ENCODE measurements at places on chromosomes 16 and 17. TPM values are rescaled to one million over a fixed set of nuclear protein-coding genes. Genes with fewer than 3 reads are reported as not detected.

DNA sequence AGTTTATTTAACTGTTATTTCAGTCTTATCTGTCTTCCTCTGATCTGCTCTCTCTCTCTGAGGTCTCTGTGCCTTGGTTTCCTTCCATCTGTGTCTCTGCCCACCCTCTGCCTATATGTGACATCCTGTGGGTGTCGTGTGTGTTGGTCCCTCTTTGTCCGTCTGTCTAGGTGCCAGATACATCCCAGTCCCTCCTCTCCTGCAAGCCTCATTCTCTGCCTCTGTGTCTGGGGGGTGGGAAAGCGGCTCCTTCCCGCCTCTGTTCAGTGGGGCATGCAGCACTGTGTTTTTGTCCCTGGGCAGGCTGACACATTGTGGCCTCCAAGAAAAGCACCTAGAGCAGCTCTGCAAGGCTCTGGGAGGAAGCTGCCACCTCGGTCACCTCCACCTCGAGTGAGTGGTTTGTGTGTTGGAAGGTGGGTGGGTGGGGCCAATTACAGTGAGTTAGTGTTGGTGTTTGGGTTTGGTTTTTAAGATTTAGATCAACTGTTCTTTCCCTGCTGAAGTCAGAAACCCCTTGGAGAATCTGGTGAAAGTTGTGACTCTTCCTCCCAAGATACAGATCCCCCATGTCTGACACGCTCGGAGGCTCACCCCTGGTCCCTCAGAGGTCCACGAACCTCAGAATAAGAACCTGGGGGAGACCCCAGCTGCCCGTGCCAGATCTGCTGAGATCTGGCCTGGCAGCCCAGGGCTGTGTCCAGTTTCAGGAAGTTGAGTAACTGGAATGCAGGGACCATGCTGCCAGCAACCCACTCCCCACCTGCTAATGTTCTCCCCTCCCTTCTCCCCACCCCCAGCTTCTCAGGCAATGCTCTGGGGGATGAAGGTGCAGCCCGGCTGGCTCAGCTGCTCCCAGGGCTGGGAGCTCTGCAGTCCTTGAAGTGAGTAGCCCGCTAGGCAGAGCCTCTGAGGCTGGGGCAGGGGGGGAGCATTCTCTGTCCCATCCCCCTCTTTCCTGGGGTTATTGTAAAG is 50.9 kb upstream of the CPNE2 start:
- DNase-seq, result no peak

- no peak for DNase-seq
These were observed 118.8 kb downstream of the AXIN2 start for GRCh38 chr17:65442691-65443090.

GRCh38 chr17:79539944-79540705 is 70.7 kb downstream of the RBFOX3 start:
- DNase-seq, result no peak

GRCh38 chr17:29791336-29792080 is 138.5 kb downstream of the SSH2 start:
- DNase-seq, result no peak

DNA sequence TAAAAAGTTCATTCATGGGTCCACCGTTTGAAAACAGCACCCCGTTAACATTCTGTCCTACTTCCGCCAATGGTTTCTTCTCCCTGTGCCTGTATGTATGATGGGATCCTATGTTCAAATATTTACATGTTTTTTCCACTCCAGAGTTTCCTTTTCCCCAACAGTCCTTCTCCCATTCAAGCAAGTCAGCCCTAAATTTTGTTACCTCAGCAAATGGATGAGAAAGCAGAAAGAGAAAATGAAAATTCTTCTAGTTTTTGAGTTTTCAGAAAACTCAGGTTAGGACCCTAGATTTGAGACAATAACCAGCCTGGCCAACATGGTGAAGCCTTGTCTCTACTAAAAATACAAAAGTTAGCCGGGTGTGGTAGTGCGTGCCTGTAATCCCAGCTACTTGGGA is 3.5 kb upstream of the ERN2 start:
- no peak for DNase-seq

DNA sequence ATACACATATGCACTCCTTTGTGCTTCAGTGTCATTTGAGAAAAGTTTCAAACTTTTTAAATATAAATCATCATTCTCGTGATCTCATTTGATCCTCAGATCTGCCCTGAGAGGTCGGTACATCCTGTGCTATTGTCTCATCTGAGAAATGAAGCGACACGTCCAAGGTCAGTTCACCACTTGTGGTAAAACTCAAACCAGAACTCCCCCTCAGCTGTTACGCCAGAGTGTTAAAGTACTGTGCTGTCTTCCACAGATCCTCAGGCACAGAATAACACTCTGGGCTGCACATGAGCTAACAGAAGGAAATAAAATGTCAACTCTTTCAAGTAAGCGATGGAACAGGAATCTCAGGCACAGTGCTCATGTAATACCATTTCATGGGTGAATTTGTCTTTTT is 31.4 kb downstream of the ANKFN1 start:
- DNase-seq, result no peak

DNA sequence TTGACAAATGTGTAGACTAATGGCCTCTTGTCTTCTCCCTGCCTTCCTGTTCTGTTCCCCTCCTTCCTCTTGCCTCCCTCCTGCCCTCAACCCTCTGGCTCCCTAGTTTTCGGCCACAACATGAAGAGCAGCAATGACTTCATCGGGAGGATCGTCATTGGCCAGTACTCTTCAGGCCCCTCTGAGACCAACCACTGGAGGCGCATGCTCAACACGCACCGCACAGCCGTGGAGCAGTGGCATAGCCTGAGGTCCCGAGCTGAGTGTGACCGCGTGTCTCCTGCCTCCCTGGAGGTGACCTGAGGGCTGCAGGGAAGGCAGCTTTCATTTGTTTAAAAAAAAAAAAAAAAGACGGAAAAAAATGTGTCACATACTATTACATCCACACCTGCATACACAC is 18.8 kb upstream of the CLEC19A start:
- no peak for DNase-seq

DNA sequence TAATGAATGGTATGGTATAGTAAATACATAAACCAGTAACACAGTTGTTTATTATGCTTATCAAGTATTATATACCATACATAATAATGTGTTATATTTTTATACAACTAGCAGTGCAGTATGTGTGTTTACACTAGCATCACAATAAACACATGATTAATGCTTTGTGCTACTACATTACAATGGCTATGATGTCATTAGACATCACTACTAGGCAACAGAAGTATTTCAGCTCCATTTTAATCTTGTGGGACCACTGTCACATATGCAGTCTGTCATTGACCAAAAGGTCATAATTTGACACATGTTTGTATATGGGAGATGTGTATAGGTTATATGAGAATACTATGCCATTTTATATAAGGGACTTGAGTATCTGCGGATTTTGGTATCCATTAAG is 32.7 kb downstream of the TRIM37 start:
- DNase-seq, result no peak

DNA sequence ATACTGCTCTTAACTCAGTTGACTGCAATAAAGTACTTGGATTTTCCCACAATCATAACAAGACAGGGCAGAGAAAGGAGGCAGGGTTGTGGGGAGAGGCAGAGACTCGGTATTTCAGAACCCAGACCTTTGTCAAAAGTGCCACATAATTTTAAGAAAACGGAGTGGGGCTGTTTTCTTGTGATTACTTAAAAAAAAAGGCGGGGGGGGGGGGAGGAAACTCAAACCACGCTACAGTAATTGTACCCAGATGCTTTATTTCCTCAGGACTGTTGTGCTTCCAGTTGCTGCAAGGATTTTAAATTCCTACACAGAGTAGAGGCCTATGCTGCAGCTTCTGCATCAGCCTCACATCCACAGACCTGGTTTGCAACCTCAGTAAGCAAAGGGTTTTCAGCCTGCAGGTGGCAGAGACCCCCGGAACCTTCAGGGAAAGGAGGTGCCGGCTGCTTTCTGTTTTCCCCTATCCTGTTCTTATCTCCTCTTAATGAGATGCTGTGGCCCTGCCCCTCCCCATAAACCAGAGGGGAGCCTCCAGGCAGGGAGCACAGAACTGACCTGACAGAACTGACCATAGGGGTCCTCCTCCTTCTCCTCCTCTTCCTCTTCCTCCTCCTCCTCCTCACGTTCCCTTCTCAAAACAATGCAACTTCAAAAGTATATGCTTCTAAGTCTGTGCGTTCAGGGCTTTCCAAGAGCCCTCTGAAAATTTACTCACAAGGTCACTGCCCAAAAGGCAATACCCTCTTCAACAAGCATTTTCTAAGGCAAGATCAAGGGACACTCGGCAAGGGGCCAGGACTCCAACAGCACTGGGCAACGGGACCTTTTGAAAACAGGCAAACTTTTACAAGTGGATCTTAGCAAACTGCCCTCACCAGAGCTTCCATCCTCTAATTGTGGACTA is 7.5 kb downstream of the AXIN2 start:
- DNase-seq, result no peak

GRCh38 chr16:17306745-17307144 is 164.0 kb downstream of the XYLT1 start:
- no peak for DNase-seq

- no peak for DNase-seq
These were observed 94.6 kb downstream of the CCDC182 start for GRCh38 chr17:57650548-57650947.

GRCh38 chr16:86395477-86395876 is 114.8 kb upstream of the FOXF1 start:
- no peak for DNase-seq

DNA sequence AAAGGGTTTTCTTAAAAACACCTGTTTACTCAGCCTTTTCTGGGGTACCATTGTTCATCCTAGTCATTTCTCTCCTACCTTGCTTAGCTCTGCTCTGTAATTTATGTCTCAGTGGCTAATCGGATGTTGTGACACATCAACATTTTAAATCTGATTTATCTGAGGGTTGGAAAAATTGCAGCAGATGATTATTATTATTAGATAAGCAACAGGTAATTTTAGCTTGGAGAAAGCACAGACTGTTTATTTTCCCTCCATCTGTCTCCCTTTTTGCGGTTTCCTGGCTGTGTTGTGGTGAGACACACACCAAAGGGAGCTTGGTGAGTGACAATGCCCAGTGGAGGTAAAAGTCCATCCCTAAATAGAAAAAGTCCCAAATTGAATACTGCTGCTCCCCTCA is 389.9 kb downstream of the UTP18 start:
- DNase-seq, result no peak

DNA sequence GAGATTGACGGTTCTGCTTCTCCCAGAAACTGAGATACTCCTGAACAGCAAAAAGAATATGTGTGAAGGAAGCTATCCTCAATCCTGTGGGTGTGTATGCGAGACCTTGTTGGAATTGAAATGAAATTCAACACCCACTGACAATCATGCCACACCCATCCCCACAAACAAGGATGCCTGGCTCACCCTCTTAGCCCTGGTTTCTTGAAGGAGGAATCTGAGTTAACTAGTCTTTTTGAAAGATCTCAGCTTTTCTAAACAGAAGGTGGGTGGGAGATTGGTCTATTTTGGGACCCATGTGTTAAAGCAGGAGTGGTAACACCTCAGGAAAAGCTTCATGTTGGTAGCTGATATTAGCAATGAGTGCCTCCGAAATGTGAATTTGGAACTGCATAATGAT is 1244.5 kb downstream of the CDH11 start:
- DNase-seq, result no peak

GRCh38 chr16:735982-736453 is 4.8 kb downstream of the CIAO3 start:
- no peak for DNase-seq

Gene PYDC1
- 1.3 TPM for total RNA-seq

Gene DOC2A
- 0.24 TPM for total RNA-seq

Gene CRISPLD2
- total RNA-seq, result 2.1 TPM

Gene ABAT
- total RNA-seq, result 3.4 TPM
